CD4-positive, alpha-beta T cell treated with Interleukin-2 at 100 ng/mL for 4 hours (primary cell): ENCODE measurements at places on chromosomes 16 and 17.

DNA sequence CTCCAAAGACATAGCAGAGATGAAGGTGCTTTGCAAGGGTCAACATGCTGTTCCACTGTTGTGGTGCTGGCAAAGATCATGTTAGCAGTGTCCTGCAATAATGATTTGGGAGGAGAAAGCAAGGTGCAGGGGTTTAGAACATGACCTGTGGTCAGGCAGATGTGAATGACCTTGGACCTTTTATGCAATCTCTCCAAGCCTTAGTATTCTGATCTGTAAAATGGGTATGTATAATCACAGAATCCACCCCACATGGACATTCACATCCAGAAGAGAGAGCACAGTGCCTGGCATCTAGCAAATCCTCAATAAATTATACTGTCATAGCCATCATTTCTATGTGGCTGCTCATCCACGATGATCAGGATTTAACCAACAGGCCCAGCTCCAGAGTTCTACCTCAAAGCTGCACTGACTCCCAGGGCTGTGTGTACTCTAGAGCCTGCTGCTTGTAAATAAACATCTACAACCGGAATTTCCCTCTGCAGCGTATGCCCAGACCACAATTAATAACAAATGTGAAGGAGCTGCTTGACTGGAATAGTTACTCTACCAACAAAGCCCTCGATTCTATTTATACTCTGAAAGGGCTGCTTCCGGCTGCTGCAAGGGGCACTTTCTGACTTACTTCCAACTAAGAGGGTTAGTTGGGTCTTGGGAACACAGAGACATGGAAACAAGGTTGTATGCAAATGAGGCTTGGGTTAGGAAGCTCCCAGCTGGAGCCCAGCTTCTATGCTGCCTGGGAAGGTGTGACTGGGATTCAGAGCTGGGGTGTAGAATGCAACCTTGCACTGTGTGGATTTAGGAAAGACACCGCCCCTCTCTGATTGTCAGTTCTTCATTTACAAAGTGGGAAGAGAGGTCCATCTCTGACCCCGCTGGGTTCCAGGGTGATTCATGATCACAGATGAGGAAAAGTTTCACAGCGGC, 265.2 kb downstream of the XYLT1 start:
- no peak for DNase-seq

DNA sequence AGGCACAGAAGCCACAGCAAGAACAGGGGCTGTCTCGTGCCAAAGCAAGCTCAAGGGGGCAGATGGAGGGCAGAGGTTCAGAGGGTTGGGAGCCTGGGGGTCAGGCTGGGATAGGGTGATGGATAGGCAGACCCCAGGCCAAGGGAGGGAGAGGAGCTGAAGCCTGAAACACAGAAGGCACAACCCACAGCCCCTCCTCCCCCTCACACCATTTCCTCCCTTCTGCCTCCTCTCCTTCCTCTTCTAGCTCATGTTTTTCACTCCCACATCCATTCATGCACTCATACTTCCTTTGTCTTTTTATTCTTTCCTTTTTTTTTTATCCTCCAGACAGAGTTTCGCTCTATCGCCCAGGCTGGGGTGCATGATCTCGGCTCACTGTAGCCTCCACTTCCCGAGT, 61.1 kb downstream of the SOCS1 start:
- DNase-seq = no peak

DNA sequence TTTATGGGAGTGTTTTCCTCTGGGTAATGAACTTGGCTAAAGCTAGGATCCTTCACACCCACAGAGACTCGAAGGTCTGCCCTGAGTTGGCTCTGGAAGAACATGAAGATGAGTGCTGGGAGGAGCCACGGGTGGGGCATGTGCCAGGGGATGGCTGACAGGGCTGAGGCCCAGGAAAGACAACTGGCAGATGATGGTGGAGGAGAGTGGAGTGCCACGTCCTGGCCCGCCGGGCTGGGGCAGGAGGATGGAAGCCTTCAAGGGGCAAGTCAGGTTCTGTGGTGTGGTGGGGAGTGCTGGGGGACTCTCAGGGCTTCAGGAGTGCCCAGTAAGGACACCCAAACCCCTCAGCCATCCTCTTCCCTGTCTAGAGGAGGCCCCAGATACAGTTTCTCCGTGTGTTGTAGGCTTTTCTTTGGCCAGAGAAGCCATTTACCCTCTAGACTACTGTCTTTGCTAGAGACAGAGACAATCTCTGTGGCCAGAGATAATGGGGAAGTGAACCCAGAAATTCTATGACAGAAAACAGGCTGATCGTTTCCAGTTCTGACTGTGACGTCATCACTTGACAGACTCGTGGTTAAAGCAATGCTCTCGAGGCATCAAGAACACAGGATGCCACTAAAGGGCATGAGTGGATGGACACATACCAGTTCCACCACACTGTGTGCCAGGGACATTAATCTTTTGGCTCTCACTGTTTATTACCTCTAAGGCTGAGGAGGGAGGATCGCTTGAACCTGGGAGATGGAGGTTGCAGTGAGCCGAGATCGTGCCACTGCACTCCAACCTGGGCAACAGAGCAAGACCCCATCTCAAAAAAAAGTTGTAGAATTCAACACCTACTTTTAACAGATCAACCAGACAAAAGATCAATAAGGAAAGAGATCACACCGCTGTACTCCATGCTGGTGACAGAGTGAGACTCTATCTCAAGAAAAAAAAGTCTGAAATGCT, 18.6 kb upstream of the SLC5A10 start:
- no peak for DNase-seq

DNA sequence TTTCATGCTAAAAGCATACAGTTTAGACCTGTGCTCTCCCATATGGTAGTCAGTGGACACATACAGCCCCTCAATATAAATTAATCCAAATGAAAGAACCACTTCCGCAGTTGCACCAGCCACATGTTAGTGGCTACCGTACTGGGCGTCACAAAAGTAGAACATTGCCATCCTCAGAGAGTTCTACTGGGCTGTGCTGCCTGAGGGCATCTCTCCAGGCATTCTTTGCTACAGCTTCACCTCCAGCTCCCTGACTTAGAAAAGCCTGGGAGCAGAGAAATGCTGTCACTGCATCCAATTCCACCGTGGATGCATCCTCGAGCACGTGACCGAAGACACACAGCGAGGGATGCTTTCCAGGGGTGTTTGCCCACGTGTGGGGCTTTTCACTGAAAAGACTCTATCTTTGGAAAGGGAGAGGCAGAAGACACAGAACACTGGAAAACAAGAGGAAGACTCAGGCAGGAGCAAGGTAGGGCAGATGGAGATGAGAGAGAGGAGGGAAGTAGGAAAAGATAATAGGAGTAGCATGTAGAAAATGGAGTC, 86.4 kb downstream of the GAS7 start:
- DNase-seq = no peak

- peak; percentile 69 for DNase-seq
These were observed 75.2 kb upstream of the KSR1 start for GRCh38 chr17:27381007-27381501.

DNA sequence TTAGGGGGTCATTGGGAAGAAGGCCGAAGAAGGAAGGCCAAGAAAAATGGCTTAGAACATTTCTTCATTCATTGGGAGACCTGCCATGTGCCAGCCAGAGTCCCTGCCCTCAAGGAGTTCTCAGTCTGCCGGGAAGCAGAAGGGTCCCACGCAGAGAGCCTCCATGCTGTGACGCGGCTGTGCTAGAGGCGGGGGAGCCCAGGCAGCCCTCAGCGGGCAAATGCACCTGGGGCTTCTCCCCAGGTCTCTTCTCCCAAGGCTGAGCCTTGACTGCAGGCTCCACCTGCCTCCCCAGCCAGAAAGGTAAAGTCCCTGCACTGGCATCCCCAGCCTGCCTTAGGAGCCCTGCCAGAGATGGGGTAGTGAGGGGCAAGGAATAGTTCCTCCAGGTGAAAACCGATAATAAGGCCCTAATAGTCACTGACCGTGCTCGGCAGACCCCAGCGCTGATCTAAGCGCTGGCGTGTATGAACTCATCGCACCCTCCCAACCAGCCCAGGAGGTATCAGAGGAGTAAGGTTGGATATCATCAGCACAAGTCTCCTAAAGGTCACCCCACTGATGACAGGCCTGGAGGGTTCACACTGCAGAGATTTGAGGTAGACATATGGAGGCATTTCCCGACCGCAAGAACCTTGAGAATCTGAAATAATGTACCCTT, 6.0 kb upstream of the CDR2L start:
- no peak for DNase-seq

GRCh38 chr16:58054289-58054688, 28.7 kb downstream of the MMP15 start:
- no peak for DNase-seq

DNA sequence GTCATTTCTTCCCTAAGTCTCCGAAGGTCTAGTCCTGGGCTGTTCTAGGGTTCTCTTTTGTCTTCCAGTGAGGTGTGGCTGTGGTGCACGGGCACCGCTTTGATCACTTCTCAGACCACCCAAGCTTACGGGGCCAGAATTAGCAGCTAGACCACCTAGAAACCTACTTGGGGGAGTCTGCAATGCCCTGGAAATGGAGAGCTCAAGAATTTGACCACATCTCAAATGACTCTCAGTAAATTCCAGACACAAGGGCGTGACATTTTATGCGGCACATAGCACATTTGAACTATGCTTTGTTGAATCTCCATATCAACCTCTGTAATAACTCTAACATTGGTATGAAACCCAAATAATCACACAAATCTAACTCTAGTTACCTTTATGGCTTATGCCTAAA, 24.9 kb downstream of the TRIM16 start:
- DNase-seq = no peak

- no peak for DNase-seq
These were observed 14.9 kb upstream of the FOXN1 start for GRCh38 chr17:28491286-28491685.

- no peak for DNase-seq
These were observed 18.4 kb downstream of the MIEF2 start for GRCh38 chr17:18278867-18279266.

- no peak for DNase-seq
These were observed 11.7 kb upstream of the CNTNAP4 start for GRCh38 chr16:76265434-76266045.

DNA sequence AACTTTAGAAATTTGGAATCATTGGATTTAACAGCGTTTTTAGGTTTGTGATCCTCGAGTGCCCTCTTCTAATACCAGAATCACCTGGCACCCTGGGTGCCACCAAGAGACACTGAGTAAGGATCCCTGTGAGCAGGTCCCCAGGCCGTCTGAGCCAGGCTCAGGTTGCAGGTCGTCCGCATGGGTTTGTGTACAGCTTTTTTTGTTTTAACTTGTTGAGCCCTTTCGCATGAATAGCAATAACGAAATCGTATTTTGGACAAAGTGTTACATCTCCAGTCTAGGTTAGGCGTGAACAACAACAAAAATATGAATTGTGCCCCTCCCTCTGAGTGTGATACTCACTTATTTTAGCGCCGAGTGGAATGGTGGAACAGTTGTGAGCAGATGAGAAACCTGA, 10.9 kb downstream of the USP10 start:
- DNase-seq = no peak

DNA sequence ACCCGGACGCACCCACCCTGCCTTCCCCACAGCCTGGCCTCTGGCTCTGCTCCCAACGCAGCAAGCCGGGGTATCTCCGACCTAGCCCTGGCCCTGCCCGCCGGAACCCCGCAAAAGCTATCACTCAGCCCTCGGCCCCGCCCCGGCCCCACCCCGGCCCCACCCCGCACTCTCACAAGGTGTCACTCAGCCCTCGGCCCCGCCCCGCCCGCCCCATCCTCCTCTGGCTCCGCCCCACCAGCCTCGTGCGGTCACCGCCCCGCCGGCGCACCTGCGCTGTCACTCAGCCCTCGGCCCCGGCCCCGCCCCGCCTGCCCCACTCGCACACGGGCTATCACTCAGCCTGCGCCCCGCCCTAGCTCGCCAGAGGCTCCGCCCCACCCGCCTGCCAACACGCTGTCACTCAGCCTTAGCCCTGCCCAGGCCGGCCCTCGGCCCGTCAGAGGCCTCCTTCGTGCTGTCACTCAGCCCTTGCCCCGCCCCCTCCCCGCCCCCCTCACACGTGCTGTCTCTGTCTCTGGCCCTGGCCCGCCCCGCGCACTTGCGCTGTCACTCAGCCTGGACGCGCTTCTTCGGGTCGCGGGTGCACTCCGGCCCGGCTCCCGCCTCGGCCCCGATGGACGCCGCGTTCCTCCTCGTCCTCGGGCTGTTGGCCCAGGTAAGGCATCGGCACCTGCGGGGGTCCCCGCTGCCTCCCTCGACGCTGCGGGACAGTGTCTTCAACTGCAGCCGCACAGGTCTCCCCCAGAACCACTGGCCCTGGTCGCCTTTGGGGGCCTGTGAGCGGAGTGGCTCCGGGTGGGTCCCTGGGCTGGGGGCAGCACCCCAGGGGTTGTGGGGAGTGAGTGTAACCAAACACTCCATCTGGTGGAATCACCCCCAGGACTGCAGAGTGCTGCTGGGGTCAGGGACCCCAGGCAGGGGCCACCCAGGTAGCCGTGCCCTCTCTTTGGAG, at the start of gene CDH15:
Gene CDH15 (plus strand): TSS at position 533 of the 955 bp plus-strand sequence. CDS start 84 bp downstream, at position 617.
- peak; percentile 96 for DNase-seq

GRCh38 chr17:7590743-7591142, 849 bp upstream of the SOX15 start:
- DNase-seq = no peak

DNA sequence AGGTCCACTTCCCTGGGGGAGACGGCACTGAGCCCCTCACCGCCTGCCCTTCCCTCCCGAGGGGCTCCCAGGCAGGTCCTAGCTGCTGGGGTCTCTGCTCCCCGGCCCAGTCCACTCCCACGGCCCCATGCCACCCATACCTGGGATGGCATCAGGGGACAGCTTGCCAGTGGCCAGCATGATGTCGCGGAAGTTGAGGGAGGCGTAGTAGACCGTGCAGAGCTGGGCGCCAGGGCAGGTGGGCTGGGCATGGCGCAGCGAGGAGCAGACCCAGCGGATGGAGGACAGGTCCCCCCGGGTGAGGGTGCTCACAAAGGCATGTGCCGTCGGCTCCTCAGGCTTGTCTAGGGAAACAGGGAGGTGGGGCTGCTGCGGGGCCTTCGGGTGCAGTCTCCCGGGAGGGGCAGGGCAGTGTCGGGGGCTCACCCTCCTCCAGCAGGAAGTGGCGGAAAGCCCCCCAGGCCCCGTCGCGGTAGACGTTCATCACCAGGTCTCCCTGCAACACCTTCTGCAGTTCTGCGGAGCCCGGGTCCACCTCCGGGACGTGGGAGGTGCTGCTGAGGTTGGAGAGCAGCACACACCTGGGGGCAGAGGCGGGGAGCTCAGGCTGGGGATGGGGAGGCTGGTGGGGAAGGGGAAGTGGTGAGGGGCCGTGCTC, 13.5 kb downstream of the FASN start:
- no peak for DNase-seq

DNA sequence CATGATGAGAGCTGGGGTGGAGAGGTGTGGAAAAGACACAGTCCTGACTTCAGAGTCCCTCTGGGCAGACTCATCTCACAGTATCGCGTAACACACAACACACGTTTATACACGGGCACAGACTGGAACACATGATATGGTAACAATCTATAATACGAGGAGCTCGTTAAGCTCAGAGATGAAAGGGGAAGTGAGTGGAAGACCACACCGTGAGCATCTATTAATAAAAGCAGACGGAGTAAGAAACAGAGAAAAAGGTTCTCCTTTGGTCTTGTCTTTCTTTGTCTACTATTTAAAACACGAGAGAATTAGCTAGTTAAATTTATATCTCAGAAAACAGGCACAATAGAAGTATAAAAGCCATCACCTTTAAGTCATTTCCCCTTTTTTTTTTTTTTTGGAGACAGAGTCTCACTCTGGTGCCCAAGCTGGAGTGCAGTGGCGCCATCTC, 13.5 kb downstream of the ANKRD11 start:
- no peak for DNase-seq
